ENCODE measurements at places on chromosomes 4 and X. TPM values are rescaled to one million over a fixed set of nuclear protein-coding genes. Genes with fewer than 3 reads are reported as not detected.

Gene ADGRG2
- 0.28 TPM for total RNA-seq

Gene ATOH1
- total RNA-seq: not detected

Gene NPY2R
- 2.0 TPM for total RNA-seq

Gene TMPRSS11D
- not detected for total RNA-seq

Gene PTPN13
- 47.8 TPM for total RNA-seq

DNA sequence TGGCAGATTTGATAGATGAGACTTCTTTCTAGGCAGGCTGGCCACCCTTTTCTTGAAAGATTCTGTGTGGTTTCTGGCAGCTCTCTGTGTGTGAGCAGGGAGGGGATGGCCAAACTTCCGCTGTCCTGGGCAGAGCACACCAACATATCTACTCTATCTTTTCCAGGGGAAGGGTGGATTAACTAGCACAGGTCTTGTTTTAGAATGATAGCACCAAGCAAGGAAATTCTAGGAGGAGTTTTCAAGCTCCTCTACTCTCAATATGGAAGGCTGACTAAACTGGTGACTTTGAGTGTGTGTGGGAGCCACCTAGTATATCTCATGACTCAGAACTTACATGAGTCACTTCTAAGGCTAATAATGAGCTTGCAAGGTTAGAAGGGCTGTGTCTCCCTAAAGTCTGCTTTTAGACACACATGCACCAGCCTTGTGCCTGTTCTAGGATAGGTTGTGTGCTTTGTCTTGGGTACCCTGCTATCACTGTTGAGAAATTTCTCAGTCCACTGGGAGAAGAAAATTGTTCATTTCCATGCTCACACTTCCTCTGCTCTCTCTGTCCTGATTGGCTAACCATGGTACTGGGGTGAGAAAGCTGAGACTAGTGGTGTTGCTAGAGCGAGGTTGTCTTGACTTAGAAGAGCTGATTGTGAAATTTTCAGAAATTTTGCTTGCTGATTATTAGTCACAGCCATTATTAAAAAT lies 72.9 kb downstream of the YIPF6 start:
- DNase-seq: no peak

Gene SPANXB1
- total RNA-seq: not detected

GRCh38 chrX:97167333-97167732 lies 283.6 kb downstream of the RPA4 start:
- no peak for DNase-seq

DNA sequence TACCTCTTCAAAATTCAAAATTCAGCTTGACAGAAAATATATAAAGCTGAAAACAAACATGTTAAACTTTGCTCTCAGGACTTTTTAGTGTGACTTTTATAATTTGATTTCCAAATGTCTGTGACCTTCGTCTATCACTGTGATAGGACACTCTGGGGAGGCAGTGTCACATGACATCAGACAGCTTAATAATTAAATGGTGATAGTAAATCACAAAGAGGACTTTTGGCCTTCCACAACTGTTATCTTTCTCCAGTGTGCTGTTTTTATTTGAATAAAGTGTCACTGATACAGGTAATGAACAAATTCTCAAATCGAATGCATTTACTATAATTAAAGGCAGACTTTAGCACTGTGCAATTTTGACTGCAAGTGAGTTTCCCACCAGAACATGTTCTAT lies 83.1 kb downstream of the MID1 start:
- DNase-seq: no peak

DNA sequence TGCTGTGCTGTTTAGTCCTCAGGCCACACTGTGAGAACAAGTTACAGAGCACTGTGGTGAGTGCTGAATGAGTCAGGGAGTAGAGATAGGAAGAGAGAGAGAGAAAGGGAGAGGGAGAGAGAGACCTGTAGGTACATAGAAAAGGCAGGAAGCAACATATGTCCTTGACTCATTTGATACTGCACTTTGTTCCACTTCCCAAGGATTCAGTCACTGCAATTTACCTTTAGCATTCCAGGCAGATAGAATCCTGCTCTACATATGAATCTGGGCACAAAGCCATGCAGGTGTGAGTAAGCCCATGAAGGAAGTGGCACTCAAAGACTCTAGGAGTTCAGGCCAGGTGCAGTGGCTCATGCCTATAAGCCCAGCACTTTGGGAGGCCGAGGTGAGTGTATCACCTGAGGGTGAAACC lies 1.0 kb upstream of the DAPP1 start:
- no peak for DNase-seq

Gene CXCL6
- 0.28 TPM for total RNA-seq

GRCh38 chrX:13284570-13284969 lies 35.3 kb downstream of the ATXN3L start:
- DNase-seq: no peak

Gene FAM133A
- total RNA-seq: 5.9 TPM

Gene HS6ST2
- total RNA-seq: 16.5 TPM

Gene FDCSP
- total RNA-seq: not detected

DNA sequence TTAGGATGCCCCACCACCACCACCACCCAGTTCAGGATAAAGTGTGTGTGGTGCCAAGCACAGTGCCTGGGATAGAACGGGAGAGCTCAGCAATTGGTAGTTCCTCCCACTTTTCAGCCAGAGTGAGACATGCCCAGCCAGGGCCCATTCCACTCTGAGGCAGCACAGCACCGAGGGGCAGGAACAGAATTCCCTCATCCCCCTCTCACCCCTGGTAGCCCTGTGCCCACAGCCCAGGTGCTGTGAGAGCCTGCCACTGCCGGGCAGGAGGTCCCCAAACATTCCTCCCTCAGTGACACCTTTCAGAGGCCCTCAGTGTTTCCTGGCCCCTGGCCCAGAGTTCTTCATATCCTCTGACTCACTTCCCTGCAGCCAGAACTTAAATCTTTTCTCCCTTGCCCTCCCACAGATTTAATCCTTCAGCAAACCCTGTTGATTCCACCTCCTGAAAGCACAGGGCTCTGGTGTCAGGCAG lies 8.1 kb downstream of the RIPPLY1 start:
- DNase-seq: no peak

DNA sequence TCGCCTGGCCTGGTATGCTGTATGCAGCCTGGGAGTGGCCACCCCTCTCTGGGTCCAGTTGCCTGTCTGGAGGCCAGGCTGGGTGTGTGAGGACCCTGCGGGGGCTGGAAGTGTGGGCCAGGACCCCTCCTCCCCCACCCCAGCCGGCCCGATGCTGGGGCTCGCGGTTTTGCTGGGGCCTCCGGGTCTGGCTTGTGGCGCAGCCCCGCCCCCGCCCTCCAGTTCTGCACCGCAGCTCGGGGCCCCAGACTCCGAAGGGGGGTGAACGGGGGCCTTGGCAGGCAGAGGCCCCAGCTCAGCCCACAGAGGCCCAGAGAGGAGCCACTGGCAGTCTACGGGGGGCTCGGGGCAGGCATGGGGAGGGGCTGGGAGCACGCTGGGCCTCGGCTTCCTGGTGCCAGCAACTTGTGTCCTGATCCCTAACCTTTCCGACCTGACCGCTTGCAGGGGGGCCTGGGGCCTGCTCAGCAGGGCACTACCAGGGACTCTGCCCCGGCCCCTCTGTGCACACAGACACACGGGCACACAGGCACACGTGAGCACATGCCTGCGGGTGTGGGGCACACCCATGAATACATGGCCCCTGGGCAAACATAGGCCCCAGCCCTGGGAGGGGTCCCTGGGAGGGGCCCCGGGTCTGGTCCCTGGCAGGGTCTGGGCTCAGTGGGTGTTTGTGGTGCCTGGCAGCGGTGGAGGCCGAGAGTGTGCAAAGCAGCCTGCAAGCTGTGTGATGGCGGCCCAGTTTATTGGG lies 21.4 kb upstream of the FGFR3 start:
- DNase-seq: no peak

GRCh38 chr4:144906181-144906925 lies 191.6 kb downstream of the ANAPC10 start:
- DNase-seq: no peak

Gene DCLK2
- total RNA-seq: 83.6 TPM

DNA sequence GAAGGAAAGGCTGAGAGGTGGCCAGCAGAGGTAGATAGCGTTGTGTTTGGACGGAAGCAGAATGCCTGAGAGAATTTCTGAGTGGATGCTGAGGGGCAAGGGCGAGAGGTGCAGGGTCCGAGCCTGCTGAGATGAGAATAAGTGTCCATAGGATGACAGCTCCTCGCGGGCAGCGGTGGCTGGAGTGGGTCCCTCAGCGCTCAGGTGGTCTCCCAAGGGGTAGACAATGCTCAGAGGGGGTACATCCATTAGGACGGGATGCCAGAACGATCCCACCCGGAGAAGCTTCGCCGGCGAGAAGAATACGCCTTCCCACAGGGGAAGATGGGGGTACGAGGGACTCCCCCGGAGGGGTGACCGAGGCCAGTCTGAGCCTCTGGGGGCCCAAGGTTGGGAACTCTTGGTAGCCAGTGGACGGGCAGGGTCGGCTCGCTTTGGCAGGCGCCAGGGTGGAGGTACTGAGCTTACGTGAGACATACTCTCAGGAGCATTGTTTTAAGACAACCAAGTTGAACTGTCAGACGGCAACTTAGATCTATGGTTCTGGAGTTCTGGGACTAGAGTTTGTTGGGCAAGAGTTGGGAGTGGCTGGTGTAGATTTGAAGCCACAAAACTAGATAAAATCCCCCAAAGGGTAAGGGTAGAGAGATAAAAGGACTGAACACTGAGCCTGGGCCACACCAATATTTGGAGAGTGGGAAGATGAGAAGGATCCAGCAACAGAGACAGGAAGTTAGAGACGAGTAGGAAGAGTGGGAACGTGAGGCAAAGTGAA lies 15.8 kb downstream of the BRCC3 start:
- no peak for DNase-seq

GRCh38 chr4:180947425-180947824 lies 1295.8 kb upstream of the TENM3 start:
- no peak for DNase-seq

GRCh38 chrX:103846386-103846785 lies 14.3 kb upstream of the RAB9B start:
- DNase-seq: no peak

Gene TRIM61
- 0.77 TPM for total RNA-seq

- DNase-seq: peak; percentile 37
Measured at GRCh38 chrX:346034-346813, 27.6 kb upstream of the GTPBP6 start.

DNA sequence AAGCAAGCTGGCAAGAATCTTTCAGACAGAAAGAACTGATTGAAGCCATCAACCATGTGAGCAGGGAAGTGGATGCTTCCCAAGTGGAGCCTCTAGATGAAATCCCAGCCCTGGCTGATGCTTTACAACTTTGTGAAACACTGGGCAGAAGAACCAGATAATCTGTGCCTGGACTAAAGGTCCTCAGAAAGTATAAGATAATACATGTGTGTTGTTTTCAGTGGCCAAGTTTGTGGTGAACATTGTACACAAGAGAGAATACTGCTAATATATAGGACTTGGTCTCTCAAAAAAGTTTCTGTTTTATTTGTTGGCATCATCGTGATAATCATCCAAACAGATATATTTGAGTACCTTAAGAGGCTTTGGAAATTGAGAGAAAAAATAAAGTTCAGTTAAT lies 1367.8 kb upstream of the IGFBP7 start:
- no peak for DNase-seq

DNA sequence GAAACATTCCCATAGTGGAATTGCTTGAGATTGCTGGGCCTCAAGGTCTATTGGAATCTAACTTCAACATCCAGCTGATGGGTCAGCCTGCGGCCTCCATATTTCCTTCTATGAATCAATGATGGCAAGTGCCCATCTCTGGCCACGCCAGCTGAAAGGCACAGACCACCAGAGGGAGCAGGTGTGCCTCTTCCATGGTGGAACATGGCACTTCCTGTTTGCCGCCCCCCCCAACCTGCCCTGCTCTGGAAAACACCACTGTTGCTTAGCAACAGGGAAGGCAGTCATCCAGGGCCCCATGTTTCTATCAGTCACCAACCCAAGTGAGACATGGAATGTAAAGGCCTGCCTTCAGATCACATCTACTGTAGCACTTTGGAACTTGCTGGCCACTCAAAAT lies 11.6 kb downstream of the PAGE4 start:
- DNase-seq: peak; percentile 81

Gene ESX1
- not detected for total RNA-seq

GRCh38 chr4:17662694-17663093 lies 48.3 kb downstream of the MED28 start:
- no peak for DNase-seq

Gene YIPF7
- 1.7 TPM for total RNA-seq

GRCh38 chrX:83469551-83469950 lies 38.5 kb upstream of the POU3F4 start:
- no peak for DNase-seq

GRCh38 chrX:107565931-107566603 lies 62.2 kb upstream of the PRPS1 start:
- no peak for DNase-seq

Gene F11
- 1.0 TPM for total RNA-seq

Gene PNMA6A
- total RNA-seq: 40.5 TPM

All from dorsolateral prefrontal cortex (tissue), 122 donors.